ENCODE measurements at places on chromosomes 2 and 18. TPM values are rescaled to one million over a fixed set of nuclear protein-coding genes. Genes with fewer than 3 reads are reported as not detected.

- no peak for DNase-seq
Observed at GRCh38 chr2:112572005-112572404, 12.4 kb upstream of the CHCHD5 start.

DNA sequence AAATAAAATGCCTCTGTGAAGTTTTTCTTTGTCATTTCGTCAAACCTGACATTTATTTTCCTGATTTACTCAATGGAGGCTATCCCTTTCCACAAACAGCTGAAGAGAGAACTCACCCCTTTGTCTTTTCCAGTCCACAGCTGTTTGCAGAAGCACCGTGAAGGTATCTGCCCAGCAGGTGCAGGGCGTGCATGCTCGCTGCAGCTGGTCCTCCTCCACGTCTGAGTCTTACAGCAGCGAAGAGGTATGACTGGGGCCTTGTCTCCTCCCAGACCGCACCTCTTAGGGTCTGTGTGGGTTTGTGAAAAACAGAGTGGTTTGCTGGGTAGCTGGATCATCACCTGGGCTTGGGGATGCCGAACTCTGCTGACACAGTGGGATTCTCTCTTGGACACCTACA lies 9.7 kb downstream of the SPP2 start:
- no peak for DNase-seq

- no peak for DNase-seq
Observed at GRCh38 chr18:1306641-1307040, 402.0 kb downstream of the ADCYAP1 start.

- no peak for DNase-seq
Observed at GRCh38 chr18:30870466-30870865, 172.1 kb downstream of the DSC3 start.

Gene ARHGAP25
- total RNA-seq: 0.27 TPM

Data from HCT116 (cell line).